ENCODE measurements at places on chromosomes 11 and 22.

- DNase-seq, result no peak
Measured at GRCh38 chr11:76313913-76314740, 66.8 kb downstream of the THAP12 start.

DNA sequence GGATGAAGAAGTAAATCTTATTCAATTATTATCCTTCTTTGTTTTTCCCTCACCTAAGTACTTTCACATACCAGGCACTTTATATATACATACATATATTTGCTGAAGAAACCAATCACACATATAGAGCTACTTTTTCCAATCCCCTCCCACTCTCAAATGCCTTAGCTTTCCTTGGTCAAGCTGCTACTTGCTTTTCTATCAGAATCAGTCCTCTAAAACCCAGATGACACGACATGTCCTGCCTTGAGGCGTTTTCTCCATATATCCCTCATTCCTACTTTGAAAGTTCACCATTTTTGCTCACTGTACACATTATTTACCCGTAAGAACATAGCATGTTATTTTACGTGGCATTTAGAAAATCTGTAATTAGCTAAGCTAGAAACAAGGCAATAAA lies 5.4 kb downstream of the RAB38 start:
- no peak for DNase-seq

DNA sequence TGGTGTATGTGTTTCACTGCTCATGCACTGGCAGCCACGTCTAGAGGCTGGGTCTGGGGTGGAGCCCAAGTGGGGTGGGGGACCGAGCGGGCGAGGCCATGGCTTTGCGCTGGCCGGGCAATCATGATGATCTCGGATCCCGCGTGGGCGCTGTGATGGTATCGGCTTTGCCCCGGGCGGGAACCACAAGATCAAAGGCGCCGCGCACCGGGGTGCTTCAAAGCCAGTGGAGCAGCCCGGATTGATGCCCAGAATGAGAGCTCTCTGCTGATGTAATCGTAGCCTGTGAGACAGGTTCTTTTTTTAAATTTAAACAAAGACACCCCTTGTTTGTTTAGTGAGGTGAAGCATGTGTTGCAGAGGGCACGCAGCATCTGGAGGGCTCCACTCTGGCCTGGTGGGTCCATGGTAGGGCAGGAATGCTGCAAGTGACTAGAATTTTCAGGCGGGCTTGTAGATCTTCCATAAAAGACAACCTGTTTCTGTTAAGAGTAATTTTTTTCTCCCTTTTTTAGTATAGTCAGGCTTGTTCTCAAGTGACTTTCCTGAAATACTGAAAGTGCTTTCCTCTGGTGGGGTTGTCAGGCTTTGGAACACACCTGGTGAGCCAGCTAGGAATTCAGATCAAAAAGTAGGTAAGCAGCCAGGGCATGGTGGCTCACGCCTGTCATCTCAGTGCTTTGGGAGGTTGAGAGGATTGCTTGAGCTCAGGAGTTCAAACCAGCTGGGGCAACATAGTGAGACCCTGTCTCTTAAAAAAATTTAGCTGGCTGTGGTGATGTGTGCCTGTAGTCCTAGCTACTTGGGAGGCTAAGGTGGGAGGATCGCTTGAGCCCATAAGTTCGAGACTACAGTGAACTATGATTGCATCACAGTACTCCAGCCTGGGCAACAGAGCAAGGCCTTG lies 40.7 kb downstream of the ZNRF3 start:
- peak; percentile 78 for DNase-seq

DNA sequence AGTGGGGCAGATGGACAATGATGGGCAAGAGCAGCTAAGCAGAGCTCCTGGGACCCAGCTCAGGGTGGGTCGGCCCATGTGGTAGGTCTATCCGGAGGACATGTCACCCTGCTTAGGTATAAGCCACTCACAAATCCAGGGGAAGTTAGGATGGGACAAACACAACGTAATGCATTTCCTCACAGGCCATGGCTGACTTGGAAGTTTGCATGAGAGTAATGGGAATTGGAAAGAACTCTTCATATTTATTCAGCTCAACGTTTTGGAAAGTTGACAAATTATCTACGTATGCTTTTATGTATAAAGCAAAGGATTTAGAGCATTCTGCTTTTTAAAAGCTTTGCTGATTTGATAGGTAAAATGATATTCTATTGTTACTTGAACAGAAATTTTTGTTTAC lies 74.9 kb downstream of the SMCO4 start:
- peak; percentile 12 for DNase-seq

GRCh38 chr11:122733318-122733717 lies 77.8 kb downstream of the UBASH3B start:
- DNase-seq, result no peak

GRCh38 chr11:111194860-111195568 lies 50.5 kb upstream of the POU2AF2 start:
- DNase-seq, result peak; percentile 11

GRCh38 chr11:128179039-128179438 lies 408.3 kb downstream of the ETS1 start:
- DNase-seq, result peak; percentile 83

DNA sequence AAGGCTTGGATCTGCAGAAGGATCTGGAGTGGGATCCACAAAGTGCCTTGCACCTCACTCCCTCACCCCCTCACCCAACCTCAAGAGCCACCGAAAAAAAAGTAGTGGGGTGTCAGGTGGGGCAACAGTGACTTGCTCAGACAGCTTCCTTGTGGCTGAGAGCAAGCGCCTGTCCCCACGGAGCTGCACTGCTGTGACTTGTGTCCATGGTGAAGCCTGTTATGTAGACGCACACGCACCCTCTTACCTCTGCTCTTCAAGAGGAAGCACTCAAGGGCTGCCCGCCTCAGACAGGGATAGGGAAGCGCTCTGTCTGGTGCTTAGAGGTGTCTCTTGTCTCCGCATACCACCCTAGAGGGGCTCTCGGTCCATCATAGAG lies 1.2 kb downstream of the DRD2 start:
- DNase-seq, result peak; percentile 26

GRCh38 chr11:118380571-118380970 lies 20.8 kb upstream of the ATP5MG start:
- DNase-seq, result no peak

DNA sequence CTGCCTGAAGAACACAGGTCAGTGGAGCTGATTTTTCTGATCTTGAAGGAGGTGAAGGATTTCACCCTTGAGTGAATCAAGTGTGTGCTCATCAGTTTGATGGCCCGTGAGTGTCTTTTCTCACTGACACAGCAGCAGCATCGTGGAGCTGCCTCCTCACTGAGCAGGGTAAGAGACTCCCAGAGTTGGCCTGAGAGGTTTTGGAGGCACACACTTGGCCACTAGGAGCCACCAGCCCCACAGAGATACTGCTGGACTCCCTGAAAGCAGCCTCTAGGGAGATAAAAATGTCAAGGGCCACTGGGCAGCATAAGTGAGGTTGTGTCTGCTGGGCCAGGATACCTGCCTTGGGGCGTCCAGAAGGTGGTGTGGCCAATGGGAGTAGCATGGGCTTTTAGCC lies 245.4 kb downstream of the GRIK4 start:
- DNase-seq, result no peak

- no peak for DNase-seq
Measured at GRCh38 chr11:27447288-27448183, 25.1 kb downstream of the LGR4 start.

DNA sequence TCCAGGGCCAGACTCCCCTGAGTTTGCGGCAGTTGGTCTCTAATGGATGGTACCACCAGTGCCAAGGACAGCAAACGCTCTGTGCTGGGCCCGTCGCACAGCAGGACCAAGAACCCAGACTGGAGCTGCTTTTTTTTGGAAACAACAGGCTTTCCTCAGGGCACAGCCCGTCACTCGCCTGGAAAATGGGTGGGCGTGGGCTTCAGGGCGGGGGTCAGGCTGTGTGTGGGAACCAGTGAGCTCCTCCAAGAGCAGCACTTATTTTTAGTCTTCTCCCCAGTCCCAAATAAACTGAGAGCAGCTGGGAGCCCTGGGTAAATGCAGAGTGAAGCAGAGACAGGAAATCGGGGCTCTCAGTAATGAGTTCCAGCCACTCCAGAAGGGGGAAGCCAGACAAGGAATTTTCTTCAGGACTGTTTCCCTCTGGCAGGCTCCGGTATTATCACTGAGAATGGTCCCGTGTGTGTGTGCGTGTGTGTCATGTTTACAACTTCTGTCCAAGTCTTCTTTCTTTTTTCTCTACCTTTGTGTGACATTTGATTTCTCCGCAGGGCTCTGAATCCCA lies 63.0 kb downstream of the PPFIBP2 start:
- DNase-seq, result no peak

GRCh38 chr11:127330044-127330443 lies 329.5 kb upstream of the KIRREL3 start:
- DNase-seq, result no peak

DNA sequence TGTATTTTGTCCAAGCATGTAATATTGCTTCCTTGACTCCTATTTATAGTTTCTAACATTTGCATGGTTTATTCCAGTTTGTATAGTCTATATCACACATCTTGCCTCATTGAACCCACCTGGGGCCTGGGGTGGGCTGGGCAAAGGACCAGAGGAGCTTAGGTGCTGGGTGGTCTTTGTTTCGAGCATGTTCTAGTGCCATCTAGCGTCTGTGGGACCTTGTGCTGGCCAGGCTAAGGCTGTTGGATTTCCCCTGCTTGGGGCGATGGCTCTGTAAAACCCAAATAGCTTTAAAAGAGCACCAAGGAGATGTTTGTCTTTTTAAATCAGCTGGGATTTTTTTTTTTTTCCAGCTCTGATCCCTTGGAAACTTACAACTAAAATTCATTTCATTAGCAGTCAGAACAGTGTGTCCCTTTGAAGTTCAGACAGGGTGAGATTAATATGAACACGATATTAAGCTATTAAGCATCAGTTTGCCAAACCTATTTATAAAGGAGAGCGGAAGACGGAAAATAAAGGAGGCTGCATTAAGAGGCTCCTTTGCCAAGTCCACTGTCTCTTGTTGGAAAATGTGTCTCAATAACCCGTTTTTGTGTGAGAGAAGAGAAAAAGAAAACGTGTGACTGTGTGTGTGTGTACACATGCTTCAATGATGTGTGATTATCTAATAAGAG lies 157.4 kb downstream of the COMMD9 start:
- peak; percentile 11 for DNase-seq

DNA sequence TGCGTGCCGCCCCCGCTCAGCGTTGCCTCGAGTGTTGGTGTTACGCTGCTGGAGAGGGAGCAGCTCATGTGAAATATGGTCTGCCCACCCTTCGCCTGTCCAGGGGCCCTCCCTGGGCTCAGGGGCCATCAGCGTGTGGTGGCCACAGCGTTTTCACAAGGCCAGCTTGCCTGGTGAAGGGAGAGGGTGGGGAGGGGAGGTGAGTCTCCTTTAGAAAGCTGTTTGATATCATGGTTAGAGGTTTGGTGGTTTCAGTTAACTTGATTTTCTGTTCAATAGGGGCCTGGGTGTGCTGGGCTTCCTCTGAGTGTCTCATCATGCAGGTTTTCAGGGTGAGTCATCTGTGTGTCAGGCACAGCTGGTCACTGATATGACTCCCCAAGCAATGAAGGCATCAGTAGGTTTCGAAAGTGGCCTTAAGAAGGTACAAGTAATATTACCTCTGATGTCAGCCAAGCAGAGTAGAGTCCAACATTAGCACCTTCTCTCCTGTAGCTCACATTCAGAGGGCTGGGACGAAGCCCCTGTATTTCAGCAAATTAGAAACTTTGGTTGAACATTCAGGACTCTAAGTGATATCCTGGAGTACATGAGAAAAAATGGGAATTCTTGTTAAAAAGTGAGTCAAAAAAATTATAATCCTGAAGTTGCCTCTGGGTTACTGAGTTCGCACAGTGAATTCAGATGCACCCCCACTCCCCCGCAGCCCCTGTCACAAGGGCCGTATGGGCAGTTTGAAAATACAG lies 172.5 kb downstream of the TBC1D22A start:
- DNase-seq, result no peak

DNA sequence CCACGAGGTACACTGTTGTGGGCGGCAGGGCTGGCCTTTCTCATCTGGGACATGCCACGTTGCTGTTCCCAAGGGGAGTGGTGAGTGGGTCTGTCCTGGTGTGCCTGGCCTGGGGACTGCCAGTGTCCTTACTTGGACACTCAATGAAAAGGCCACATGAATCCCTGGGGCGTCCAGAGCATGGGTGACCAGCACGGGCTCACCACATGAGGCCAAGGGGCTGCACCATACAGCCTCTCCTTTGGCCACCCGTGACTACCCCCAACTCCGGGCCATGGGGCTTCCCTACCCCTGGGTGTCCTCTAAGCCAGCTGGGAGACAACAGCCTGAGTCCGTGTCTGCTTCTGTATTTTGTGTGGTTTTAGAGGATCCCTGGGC lies 20.2 kb upstream of the TXNRD2 start:
- no peak for DNase-seq

DNA sequence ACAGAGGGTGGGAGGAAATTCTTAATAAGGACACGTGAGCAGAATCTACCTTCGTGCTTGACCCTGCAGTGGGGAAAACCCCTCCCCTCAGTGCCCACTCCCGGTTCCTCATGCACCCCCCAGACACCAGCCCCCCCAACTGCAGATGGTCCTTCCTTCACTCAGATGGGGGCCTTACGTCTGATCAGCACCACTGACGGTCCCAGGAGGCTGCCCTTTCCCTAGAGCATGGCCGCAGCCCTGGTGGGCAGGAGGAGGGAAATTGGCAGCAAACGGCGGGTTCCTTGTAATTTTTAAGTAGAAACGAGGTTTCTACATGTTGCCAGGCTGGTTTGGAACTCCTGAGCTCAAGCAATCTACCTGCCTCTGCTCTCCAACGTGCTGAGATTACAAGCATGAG lies 477.7 kb downstream of the TBC1D22A start:
- DNase-seq, result no peak

DNA sequence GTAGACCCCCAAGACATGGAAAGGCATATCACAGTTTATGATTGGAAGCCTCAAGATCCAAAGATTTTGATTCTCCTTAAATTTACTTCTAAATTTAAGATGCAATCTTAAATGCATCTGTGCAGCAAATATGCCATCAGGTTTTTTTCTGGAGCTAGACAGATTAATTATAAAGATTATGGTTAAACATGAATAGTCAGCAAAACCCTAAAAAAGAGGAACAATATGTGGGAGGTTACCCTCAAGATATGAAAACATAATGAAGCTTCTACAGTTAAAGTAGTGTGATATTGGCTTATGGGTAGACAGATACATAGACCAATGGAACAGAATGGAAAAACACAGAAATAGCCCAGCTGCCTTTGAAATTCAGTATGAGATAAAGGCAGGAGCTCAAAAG lies 31.7 kb downstream of the OR8B12 start:
- DNase-seq, result no peak

GRCh38 chr11:37849706-37850105 lies 1251.7 kb upstream of the RAG2 start:
- no peak for DNase-seq

DNA sequence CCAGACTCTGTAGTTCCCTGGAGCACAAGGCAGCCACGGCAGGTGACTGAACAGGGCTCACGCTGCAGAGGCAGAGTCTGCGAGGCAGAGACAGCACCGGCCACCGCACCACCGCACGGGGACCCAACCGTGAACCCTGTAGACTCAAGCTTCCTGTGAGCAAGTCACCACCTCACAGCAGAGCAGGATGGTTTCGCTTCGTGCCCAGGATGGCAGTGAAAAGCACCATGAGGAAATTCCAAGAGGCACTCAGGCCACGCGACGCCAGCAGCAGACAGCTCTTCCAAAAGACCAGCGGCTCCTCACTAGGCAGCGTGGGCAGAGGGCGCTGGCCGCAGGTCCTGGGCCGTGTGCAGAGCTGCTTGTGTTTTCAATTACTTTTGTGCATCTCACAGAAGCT lies 24.5 kb downstream of the BRD1 start:
- DNase-seq, result no peak
